ENCODE measurements at places on chromosomes 13 and 19.
A peak's percentile ranks its signal among the peaks of the same experiment; 100 is the strongest.

DNA sequence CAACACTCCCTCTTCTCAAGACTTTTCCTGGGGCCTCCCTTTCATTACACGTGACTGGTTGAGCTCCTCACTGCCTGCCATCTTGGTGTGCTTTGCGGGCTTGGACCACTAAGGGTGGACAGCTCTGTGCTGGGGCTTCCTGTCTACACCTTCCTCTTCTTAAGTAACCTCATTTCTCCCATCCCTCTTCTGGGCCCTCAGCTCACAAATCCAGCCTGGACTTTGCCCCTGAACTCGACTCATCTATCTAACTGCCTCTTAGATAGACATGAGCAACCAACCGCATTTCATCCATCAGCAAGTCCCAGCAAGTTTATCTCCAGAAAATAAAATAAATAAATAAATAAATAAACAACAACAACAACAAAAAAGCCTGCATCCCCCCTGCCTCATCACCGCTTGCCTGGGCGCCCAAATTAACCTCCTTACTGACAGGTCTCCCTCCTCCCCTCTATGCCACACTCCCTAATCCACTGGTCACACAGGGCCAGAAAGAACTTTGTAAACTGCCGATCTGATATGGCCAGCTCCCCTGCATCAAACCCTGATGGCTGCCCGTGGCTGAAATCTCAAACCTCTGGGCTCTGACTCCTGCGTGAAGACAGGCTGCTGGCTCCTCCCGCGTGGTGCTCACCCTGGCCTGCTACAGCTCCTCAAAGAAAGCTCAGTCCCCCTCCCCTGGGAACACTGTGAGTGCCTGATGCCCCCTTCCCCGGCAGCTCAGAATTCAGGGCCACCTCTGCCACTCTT lies 7.8 kb downstream of the ISOC2 start:
- no peak for DNase-seq

DNA sequence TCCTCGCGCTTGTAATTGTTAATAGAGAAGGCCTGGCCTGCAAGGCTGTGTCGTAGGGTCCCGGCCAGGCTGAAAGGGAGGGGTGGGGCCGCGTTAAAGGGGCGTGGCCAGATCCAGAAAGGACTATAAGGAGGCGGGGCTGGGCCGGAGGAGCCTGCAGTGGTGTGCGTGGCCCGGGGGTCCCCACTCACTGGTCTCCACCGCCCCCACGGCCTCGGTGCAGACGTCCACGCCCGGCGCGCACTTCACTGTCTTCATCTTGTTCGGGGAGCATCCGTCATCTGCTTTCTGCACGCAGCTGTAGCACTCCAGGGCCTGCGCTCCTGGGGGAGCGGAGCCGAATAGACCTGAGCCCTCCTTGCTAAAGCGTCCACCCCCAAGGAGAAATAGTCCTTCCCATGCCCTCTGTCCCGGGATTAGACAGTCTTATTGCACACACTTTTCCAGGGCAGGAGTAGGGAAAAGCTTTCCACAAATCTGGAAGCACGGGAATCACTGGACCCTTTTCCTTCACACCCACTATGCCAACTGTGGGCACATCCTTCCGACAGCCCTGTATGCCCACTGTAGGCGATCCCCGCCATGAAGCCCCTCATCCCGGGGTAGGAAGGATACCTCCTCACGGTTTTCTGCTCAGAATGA lies 1.2 kb downstream of the LYPD3 start:
- DNase-seq, result peak; percentile 71

GRCh38 chr19:39031368-39032062 lies 834 bp downstream of the FBXO27 start:
- peak; percentile 82 for DNase-seq

- no peak for DNase-seq
Measured at GRCh38 chr13:70634893-70635292, 526.6 kb upstream of the KLHL1 start.

- no peak for DNase-seq
Measured at GRCh38 chr19:30313353-30313750, 58.8 kb upstream of the ZNF536 start.

DNA sequence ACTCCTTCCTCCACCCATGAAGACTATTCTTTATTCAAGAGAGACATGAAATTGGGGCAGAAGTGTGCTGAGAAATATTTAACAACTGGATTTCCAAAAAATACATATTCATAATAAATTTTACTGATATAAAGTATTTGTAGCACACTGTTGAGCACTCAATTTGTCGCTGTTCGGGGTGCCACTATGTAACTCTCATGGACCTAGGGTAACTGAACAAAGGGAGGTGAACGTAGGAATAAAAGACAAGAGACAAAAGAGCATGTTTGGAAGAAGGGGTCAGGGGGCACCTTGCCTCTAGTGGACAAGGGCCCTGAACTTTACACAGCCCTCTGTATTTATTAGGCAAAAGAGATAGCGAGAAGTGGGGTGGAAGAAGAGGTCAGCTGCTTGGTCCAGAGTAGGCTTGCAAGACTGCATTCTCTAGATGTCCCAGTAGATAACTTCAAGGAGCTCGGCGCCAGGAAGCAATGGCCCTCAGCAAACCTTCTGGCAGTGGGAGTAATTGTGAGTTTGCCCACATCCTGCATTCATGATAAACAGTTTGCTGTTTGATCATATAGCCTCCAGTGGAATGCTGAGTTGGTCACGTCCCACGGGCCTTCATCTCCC lies 4.5 kb upstream of the ZNF175 start:
- DNase-seq, result no peak

DNA sequence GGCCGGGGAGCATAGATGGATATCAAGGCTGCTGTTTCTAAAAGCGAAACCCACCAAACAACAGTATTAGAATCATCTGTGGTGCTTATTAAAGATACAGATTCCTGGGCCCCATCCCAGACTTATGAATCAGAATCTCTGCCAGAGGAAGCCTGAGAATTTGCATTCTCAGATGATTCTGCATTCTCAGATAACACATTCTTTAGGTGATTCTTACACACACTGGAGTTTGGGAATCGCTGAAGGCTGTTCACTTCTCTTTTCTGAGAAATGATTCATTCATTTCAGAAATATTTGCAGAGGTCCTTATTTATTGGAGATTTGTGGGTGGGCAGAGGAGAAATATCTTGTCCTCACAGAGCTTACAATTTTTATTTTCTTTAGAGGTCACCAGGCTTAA lies 24.4 kb downstream of the ALOX5AP start:
- no peak for DNase-seq

- DNase-seq, result no peak
Measured at GRCh38 chr19:41927497-41928192, 604 bp downstream of the ERFL start.

DNA sequence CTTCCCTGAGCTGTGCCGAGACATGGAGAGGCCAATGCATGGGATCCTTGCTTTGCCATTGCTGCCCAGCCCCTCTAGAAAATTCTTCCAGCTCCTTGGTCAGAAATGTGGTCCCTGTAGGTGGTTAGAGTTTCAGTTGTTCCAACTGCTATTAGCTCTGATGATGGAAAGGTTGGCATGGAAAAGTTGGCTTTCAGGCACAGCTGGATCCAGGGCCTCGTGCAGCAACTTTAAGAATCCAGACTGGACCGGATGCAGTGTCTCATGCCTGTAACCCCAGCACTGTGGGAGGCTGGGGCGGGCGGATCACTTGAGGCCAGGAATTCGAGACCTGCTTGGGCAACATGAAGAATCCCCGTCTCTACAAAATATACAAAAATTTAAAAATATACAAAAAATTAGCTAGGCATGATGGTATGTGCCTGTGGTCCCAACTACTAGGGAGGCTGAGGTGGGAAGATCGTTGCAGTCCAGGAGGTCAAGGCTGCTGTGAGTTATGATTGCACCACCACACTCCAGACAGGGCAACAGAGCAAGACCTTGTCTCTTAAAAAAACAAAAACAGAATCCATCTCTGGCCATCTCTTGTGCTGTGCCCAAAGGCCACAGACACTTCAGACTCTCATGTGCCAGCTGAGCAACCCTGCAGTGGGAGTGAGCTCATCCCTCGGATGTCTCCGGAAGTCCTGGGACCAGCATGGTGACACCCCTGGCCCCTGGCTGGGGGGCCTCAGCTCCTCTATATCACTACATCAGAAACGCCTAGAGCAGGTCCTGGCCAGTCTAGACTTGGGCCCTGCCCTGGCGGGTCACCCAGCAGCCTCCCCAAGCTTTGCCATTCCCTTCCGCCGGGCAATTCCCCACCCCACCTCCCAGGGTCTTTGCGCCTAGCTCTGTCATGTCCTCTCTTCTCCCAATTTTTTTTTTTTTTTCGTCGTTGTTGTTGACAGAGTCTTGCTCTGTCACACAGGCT lies 16.8 kb downstream of the MEX3D start:
- DNase-seq, result no peak

- DNase-seq, result no peak
Measured at GRCh38 chr13:19622193-19622592, 11.3 kb upstream of the MPHOSPH8 start.

- no peak for DNase-seq
Measured at GRCh38 chr19:14159059-14159458, 22.7 kb upstream of the ASF1B start.

GRCh38 chr13:46062185-46062584 lies 9.6 kb upstream of the ZC3H13 start:
- no peak for DNase-seq

DNA sequence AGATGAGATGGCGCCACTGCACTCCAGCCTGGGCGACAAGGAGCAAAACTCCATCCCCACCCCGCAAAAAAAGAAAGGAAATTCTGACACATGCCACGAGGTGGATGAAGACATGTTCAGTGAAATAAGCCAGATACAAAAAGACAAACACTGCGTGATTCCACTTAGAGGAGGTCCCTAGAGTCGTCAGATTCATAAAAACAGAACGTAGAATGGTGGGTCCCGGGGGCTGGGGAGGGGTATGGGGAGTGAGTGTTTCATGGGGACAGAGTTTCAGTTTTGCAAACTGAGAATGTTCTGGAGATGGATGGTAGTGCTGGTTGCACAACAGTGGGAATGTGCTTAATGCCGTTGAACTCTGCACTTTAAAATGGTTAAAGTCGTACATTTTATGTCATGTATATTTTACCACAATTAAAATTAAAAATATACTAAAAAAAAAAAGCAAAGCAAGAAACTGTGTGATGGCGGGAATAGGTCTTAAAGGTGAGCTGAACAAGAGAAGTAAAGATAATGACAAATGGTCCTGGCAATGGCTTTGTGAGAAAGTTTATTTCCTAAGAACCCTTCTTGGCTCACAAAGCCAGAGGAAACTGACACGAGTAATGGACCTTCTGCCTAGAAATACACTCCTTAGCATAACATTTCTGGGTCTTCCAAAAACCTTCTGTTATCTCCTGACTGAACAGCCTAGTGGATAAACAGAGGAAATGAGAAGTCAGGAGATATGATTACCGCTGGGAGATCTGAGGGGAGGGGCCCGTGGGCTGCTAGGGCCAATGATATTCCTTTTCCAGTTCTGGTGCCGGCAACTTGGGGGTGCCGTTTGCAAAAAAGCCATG lies 4.2 kb upstream of the SPC24 start:
- DNase-seq, result no peak

DNA sequence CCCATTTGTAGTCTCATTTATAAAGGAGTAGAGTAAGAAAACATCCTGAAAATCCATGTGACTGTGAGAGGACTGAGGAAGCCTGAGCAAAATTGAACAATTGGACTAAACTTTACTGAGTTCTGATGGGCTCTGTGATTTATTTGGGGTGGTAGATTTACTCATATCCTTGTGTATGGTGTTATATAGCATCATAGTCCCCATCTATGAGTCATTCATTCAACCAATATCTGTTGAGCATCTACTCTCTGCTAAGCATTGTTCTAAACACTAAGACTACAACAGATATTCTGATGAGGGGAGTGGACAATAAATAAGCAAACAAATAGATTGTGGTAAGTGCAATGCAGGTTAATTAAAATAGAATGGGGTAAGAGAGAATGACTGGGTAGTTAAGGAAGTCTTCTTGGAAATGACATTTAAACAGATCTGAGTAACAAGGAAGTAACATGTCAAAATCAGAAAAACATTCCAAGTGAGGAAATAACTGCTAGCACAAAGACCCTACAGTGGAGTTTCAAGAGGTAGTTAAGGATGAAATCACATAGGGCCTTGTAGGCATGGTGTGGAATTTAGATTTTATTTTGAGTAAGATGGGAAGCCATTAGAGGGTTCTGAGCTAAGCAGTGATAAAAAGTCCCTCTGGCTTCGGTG lies 36.3 kb upstream of the MLNR start:
- no peak for DNase-seq

DNA sequence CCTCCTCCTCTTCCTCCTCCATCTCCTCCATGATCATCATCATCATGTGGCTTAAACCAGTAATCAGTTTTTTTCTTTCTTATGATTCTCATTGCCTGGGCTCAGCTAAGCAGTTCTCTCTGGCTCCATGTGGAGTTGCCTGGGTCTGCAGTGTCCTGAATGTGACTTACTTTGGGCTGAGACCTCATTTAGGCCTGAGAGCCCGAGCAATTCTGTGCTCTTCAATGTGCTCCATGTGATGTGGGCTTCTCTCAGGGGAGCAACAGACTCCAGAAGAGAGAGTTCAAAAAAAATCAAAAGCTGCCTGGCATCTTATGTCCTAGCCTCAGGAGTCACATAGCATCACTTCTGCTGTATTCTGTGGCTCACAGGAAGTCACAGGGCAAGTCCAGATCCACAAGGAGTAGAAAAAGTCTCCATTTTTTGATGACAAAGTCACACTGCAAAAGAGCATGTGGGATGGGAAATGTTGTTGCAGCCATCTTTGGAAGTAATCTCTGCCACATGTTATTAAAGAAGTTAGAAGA lies 128.7 kb downstream of the MAB21L1 start:
- DNase-seq, result no peak

GRCh38 chr13:36131222-36131930 lies at the start of gene DCLK1:
TSS of gene DCLK1 (minus strand) at chr13:36131382.
- DNase-seq, result no peak

DNA sequence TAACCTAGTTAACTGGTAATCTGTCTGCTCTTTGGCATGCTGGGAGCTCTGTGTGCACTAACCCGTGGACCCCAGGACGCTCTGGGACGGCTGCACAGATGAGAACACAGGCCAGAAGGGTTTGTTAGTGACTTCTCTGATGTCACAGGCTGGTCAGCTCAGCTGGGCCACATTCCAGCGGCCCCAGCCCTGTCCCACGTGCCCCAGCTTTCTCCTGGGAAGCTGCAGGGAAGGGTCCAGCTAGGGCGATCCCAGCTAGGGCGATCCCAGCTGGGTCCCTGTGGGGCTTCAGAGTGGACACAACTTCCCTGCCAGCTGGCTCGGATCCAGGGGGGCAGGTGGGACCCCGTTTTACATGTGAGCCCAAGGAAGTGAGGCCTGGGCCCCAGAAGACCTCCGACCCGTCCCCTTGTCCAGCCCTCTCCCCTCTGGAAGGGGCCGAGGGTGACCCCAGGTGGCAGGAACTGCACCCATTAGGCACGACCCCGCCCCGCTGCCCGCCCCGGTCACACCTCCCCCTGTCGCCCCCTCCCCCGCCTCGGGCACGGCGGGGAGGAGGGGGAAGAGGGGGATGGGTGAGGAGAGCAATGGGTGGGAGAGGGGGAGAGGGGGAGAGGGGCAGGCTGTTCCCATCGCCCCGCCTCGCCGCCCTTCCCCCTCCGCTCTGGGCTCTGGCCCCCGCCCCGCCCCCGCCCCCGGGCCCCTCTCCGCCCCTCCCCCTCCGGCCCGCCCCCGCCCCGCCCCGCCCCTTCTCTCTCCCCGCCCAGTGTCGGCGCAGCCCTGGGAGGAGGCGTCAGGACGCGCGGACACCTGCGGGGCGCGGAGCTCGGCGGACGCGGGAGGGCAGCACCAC lies 75.2 kb upstream of the MCF2L start:
- peak; percentile 11 for DNase-seq

GRCh38 chr13:105914291-105915036 lies 621.0 kb downstream of the EFNB2 start:
- no peak for DNase-seq
